NCI-H187 (cell line): ENCODE measurements at places on chromosomes 1 and 21.

GRCh38 chr1:1916851-1917251 lies 1.8 kb downstream of the CALML6 start:
- no peak for DNase-seq

- no peak for DNase-seq
These were observed 199.8 kb downstream of the ST6GALNAC3 start for GRCh38 chr1:76274302-76274701.

DNA sequence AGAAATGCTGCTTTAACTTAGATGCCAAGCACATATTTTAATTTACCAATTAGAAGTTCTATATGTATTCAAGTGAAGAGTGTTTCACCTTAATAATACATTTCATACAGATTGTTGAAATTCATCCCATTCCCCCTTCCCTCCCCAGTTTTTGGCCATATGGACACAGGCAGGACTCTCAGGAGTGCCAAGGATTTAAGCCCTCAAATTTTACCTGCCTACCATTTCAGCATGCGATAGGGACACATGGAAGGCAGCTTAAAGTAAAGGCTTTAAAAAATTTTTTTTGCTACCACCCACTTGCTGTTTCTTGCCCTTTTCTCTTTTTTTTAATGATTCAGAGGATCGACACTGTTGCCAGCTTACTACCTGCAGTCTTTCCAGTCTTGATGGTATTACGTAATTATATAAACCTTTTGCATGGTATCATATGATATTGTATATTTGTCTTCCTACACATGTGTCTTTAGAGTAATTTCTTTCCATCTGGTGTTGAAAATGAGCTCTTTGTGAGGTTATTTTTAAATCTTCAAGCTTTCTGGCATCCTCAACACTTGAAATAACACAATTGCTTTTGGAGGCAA lies 7.0 kb downstream of the EPB41 start:
- no peak for DNase-seq

DNA sequence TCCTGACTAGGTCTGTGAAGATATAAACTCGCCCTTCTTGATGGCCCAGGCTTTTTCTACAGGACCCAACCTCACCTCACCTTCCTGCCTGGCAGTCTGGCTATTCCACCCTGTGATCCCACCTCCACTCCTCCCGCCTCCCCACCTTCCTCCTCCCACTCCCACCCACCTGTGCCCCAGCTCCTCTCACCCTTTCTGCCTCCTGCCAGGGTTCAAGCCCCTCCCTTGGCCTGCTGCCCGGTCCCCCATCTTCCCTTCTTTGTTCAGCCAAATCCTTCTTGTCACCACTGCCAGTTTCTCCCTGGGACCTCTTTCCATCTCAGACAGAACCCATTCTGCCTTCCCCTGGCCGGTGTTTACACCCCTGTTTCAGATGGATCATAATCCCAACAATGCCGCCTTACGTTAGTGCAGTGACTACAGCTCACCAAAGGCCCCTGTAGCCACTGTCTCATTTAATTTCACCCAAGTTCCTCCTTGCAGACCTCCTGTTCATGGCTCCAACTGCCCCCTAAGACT lies 127.5 kb upstream of the EDN2 start:
- no peak for DNase-seq

DNA sequence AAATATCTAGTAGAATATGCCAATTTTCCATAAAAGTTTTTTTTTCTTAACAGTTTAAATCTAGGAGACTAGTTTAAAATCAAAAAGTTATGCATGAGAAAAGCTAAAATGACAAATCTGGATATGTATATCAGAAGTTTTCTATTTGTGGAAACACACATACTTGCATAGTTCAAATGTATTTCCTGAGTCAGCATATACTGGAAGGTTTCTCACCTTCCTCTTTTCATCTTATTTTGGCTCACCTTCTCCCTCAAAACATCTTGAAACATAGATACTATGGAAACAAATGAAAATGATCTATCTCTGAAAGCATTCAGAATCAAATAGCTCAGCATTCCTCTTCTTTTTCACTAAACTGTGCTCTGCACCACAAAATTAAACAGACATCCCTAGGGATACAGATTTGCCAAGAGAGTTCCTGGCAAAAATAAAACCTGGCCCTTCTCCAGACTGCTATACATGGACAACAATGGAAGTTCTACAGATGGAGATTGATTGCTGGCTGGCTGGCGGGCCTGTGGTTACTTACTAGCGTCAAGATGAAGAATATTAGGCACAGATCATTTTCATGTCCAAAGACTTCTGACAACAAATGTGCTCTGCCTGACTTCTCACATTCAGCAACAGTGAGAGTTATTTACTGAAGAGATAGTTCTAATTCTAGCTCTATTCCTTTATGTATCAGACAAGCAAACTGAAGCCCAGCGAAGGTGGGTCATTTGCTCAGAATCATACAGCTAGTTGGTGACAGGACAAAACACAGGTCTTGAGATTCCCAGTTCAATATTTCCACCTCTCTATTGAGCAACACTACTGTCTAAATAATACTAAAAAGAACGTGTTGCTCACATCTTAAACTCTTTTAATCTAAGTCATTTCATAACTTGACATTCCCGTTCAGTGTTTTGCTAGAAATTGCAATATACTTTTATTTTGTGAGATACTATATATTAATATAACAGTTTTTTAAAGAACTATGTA lies 26.6 kb downstream of the DIPK1A start:
- peak; percentile 72 for DNase-seq

DNA sequence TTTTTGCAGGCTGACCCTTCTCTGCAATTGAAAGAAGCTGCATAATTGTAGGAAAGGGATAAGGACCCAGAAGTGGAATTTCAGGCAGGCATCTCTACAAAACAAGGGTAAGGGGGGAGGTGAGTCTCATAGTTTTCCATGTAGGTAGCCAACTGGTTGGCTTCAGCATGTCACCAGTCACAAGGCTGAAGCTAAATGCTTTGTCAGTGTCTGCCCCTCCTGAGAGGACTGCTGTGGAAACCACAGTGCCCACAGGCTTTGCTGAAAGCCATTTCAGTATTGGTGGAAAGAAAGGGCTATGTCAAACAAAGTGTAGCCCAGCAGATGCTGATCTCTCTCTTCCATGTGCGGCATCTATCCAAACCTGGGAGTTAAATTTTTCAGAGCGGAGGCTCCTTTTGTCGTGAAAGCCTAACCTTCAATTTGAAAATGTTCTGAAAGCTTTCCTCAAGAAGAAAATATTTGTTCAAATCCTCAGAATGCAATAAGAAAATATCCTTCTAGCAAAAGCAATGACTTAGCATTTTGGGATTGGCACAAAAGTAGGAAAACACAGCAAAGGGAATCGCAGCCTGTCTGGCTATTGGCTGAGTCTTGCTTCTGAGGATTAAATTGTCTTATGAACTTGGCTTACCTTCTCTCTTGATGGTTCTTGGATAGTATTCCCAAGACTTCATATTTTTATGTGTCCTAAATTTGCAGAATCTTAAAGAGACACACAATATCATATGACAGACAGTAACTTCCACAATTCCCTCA lies 591.7 kb downstream of the PLPP3 start:
- DNase-seq = no peak

DNA sequence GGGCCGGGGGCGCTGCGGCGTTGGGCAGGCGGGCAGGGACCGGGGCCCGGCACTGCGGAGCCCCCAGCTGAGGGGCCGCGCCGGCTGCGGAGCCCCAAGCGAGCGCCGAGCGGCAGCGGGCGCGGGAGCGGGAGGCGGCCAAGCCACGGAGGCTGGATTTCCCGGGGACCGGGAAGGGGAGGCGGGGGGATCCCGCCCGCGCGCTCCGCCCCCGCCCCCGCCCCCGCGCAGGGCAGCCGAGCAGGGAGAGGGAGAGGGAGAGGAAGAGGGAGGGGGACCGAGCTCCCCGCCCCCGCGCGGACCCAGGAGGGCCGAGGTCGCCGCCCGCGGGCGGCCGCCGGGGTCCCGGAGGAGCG lies at the start of gene DLGAP3:
DLGAP3 (minus strand) TSS at position 154 of the 356 bp plus-strand sequence. CDS start 24,267 bp downstream, outside the sequence.
- DNase-seq = peak; percentile 44

DNA sequence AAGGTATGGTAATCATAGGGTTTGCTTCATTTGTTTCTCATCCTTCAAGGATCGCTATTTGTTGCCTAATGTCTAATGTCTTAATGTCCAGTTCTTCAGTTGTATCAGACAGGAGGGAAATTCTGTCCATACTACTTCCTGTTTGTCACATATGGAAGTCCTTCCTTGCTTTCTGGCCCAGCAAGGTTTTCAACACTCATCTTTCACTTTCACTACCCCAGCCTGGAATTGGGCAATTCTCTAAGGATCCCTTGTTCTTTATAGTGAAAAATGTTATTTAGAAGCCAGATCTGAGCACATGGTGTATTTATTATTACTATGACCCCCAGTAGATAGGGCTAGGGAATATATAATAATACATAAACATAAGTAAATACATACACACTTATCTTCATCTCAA lies 50.6 kb upstream of the SLC35A3 start:
- DNase-seq = no peak

GRCh38 chr1:22071511-22071910 lies 19.0 kb downstream of the CDC42 start:
- DNase-seq = no peak

DNA sequence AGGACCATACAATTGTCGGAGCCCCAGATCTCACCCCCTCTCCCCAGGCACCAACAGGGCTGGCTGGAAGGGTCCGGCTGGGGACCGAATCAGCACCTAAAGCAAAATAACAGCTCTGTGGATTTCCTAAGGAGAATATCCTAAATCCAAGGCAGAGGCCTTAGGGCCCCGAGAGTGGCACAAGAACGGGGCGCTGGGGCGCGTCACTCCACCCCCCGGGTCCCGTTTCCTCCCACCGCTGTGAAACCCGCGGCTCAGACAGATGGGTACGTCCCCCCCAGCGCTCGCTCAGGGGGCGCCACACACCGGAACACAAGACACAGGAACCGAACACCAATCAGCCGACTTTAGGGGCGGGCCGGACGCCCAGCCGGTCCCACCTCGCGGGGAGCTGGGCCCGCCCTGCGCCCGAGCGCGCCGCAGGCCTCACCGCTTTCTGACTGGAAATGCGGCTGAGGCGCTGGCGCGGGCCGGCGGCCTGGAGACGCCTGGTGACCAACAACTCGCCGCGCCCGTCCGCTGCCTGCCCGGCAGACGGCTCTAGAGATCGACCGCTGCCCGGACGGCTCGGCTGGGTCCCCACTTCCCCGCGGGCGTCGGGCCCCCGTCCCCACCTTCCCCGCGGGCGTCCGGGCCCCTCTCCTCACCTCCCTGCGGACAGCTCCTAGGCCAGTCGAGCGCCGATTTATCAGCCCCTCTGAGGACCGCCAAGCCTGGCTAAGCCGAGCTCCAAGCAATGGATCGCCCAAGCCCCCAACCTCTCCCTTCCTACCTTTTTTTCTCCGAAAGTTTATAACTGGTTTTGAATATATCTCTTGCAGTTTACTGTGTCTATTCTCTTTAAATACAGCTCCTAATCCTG lies at the start of gene HFM1:
HFM1 (minus strand) TSS at position 687 of the 862 bp plus-strand sequence. CDS start 3,755 bp downstream, outside the sequence.
- no peak for DNase-seq
